SK-N-SH (cell line): ENCODE measurements at places on chromosomes 4 and X. TPM values are rescaled to one million over a fixed set of nuclear protein-coding genes. Genes with fewer than 3 reads are reported as not detected.

The RHOXF1 gene
- polyA plus RNA-seq = 0.07 TPM in 1 of 2 replicates, not detected in the other

GRCh38 chr4:61180405-61180804 lies 19.7 kb upstream of the ADGRL3 start:
- DNase-seq = no peak

The CHRDL1 gene
- polyA plus RNA-seq = 0.64 and 0.94 TPM in 2 replicates

DNA sequence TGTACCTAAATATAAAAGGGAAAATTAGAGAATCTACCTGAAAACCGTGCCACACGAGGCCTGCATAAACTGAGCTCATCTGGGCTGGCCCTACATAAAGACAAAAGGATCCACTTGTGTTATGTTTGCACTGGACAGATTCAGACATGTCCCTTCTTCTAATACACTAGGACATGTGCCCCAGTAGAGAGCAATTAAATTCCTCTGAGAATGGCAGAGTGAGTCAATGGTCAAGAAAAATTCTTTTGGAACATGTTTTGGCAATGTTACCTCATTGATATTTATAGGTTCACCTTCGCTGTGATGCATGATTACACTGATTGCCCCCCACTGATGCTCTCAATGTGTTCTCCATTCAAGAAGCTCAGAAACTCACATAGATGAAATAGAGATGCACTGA lies 95.2 kb downstream of the MANBA start:
- DNase-seq = no peak

GRCh38 chr4:171473155-171473554 lies 340.0 kb upstream of the GALNTL6 start:
- DNase-seq = no peak

The ZAR1 gene
- not detected in 2 replicates for polyA plus RNA-seq

The TNMD gene
- polyA plus RNA-seq = not detected in 2 replicates

DNA sequence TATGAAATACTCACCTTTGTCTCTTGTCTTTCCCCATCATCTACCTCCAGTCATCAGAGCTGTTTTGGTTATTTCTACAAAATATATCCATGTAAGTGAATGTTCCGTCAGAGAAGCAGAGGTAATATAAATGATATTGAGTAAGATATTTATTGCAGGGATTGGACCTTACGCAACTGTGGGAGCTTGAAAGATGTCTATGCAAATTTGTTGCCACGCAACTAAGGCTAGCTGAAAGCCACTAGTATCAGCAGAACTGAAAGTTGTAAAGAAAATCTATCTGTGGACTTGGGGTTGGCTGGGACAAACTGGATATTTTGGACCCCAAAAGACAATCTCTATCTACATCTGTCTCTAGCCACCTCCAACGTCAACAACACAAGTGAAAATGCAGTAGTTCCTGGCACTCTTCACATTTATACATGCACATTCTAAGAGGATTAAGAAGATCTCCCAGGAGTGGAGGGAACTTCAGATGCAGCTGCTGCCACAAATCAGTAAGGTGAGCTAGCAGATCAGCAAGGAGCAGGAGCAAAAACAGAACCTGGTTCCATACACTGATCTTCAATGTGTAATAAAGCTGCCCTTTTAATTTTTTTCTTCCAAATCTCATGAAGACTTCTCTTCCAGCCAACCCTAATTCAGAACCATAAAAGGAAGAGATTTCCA lies 8.5 kb upstream of the CCSER1 start:
- DNase-seq = no peak

The GAGE12H gene
- polyA plus RNA-seq = not detected in 2 replicates

- no peak for DNase-seq
Observed at GRCh38 chr4:127097061-127097460, 535.7 kb upstream of the INTU start.

The GC gene
- polyA plus RNA-seq = not detected in 2 replicates

GRCh38 chr4:182778222-182778982 lies 138.8 kb downstream of the DCTD start:
- DNase-seq = no peak

GRCh38 chr4:189202182-189202868 lies 738.3 kb upstream of the FRG1 start:
- DNase-seq = peak; percentile 45

GRCh38 chr4:5798462-5798861 lies 87.5 kb downstream of the EVC start:
- DNase-seq = no peak

- no peak for DNase-seq
Observed at GRCh38 chrX:134753718-134754008, 95.4 kb upstream of the PLAC1 start.

GRCh38 chr4:166091146-166091545 lies 218.1 kb downstream of the TLL1 start:
- DNase-seq = no peak

DNA sequence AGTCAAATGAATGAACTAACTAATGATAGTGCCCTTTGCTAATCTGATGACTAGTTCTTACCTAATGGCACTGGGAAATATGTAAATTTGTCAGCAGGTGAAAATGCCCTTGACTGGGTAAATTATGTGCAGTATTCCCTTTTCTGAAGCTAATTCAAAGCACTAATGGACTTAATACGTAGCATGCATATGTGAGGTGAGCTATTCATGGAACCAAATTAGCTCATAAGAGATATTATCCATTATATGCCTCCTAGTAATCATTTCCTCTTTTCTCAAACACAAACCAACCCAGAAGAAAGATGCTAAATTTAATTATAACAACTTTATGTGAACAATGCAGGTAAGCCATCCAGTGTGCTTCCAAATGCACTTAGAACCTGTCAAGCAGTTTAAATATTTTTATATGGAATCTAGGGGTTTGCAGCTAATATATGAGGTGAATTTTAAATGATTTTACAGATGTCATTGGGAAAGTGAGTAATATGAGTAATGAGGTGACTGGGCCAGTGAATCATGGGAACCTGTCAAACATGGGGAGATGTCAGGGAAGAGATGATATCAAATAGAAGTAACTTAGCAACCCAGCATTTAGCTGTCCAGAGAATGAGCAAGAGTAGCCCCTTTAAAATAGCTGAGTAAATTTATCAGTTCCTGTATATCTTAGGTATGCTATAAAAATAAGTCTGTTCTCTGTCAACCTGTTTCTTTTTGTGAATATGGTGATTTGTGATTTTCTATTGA lies 315.0 kb downstream of the AFF2 start:
- no peak for DNase-seq

GRCh38 chr4:105088110-105088879 lies 58.4 kb upstream of the TET2 start:
- DNase-seq = no peak

The ODAM gene
- polyA plus RNA-seq = not detected in 2 replicates

- DNase-seq = no peak
Observed at GRCh38 chrX:96994093-96994492, 110.4 kb downstream of the RPA4 start.

GRCh38 chrX:81174286-81174685 lies 27.4 kb downstream of the HMGN5 start:
- no peak for DNase-seq

GRCh38 chr4:171565130-171565788 lies 247.9 kb upstream of the GALNTL6 start:
- DNase-seq = no peak

DNA sequence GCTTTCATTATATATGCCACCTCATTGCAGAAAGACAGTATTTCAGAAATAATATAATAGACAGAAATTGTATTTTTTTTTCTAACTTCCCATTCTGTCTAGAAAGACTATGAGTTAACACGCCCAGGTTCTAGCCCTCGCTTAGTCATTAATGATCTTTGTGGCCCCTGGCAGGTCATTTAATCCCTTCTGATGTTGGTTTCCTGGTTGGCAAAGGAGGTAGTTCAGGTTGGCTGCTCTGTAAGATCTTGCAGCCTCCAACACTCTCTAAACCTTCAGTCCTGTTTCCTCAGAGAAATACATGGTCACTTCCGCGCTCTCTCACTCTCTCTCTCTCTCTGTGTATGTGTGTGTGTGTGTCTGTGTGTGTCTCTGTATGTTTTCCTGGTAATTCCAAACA lies 156.3 kb upstream of the NOCT start:
- no peak for DNase-seq

GRCh38 chr4:51931461-51931860 lies 88.5 kb downstream of the DCUN1D4 start:
- DNase-seq = no peak

DNA sequence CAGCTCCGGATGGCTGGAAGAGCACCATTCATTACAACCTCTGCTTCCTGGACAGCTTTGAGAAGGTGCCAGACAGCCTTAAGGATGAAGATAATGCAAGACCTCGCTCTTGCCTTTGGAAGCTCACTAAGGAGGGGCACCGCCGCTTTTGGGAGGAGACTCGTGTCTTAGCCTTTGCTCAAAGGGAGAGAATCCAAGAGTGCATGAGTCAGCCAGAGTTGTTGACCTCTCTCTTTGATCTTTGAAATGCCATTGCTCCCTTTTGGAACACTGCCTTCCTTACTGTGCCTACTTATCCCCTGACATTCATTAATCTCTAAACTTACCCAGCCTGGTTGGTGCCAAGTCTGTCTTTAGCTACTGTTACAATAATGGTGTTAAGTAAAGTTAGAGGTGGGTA lies 1.2 kb downstream of the FOXR2 start:
- no peak for DNase-seq

- no peak for DNase-seq
Observed at GRCh38 chrX:154091678-154092077, 5.8 kb downstream of the MECP2 start.

GRCh38 chrX:147900349-147900748 lies 11.4 kb upstream of the FMR1 start:
- DNase-seq = no peak

The CXXC4 gene
- 0.02 and 0.06 TPM in 2 replicates for polyA plus RNA-seq

The CHM gene
- 12.8 and 19.9 TPM in 2 replicates for polyA plus RNA-seq

DNA sequence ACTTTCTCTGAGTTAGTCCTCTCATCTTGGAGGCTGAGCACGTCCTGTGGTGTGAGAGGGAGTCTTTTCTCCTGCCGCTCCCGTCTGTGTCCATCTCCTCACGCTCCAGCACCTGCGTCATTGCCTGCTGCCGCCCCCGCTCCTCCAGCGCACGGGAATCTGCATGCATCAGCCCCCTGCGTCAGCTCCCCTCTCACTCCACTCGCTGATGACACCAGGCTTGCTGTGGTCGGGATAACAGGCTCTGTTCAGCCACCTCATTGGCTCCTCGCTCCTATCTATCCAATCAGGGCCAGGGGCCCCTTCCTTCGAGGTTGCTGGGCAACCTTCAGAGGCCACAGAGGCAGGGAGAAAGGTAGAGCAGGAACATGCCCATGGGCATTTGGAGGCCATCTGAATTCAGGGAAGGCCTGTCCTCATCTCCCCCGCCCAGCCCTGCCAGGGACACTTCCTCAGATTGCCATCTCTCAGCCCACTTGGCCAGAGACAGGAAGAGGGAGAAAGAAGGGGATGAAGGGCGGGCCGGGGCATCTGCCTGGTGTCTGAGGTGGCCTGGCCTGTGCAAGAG lies 9.3 kb downstream of the ZNF185 start:
- DNase-seq = peak; percentile 81

DNA sequence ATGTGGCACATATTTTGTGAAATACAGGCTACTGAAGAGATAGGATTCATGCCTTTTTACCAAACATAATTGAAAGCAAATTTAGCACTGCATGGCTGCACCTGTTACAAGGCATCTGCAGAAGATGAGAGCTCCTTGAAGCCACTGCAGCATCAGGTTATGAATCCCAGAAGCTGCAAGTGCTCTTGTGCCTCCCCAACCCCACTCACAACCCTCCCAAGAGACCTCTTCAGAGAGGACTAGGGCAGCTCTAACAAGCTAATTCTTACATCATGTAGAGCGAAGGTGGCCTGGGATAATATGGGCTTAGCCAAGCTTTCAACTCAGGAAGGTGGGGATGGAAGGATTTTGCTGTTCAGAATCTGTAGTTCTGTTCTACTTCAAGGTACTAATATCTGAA lies 27.2 kb downstream of the MFAP3L start:
- DNase-seq = no peak

DNA sequence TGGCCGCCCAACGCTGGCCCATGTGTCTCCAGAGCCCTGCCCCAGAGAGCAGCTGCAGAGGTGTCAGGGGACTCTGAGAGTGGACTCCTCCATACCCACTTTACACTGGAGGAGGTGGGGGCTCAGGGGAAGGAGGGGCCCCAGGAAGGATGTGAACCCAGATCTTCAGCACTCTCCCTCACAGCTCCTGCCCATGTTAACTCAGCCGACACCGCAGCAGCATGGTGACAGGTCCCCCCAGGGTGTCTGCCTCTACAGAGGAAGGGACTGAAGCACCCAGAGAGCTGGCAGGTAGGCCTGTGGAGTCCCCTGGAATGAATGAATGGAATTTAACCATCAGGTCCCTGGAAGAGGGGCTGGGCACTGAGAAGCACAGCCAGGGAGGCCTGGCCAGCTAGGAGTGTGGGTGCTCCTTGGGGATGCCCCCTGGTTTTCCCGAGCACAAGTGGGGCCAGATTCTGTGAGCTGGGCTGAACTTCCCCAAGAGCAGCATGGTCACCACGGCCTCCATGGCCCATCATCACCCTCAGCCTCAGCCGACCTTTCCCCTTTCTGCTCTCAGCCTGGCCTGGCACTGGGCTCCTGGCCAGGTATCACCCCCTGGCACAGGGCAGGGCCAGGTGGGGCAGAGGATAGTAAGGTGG lies 21.9 kb downstream of the SH3BP2 start:
- no peak for DNase-seq

DNA sequence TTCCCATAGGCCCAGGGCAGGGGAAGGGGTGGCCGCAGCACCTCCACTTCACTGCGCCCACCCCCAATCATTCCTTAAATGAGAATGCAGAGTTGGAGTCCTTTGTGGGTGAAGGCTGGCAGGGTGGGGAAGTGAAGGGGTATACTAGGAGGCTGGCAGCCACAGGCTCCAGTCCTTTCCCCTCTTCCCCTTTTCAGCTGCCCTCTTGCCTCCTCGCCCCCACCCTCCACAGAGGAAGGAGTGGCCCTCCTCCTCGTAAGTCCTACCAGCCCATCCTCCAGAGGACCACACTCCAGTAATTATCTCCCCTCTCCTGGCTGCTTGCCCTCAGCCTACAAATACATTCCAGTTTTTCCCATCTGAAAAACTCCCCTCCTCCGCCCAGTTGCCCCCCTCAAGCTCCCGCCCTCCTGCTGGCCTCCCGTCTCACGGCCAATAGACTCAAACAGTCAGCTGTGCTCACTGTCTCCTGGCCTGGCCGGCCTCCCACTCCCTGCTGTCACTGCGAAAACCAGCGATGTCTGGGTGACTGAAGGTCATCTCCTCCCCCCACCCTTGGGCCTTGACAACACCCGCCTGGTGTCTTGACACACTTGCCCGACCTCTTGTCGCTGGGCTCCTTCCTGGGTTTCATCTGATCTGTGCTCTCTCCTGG lies 38.8 kb downstream of the EFNB1 start:
- no peak for DNase-seq

The GAGE2A gene
- polyA plus RNA-seq = not detected in 2 replicates

DNA sequence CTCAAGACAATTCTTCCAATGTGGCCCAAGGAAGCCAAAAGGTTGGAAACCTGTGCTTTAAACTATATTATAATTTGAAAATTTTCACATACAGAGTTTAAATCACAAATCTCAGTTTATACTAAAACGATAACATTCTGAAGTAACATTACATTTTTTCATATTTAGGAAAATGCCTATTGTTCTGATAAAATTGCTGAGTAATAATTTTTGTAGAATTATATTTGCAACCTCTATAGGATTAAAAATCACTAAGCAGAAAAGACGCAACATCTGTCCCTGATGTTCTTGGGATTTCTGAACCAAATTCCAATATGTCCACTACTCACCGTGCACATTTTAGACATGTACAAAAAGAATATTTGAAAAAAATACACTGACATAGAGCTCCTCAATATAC lies 10.5 kb downstream of the ZNF732 start:
- no peak for DNase-seq
